Smooth muscle cell of bladder (primary cell): ENCODE measurements at places on chromosomes 2 and 18. TPM values are rescaled to one million over a fixed set of nuclear protein-coding genes. Genes with fewer than 3 reads are reported as not detected.

Gene KIF3C
- total RNA-seq = 6.0 and 7.0 TPM in 2 replicates

Gene ABCA12
- under 0.01 TPM in 2 replicates for total RNA-seq

Gene LIMS3
- total RNA-seq = 2.8 and 5.2 TPM in 2 replicates

Gene HRH4
- total RNA-seq = under 0.01 and 0.18 TPM in 2 replicates

Gene RAB27B
- 23.0 and 30.2 TPM in 2 replicates for total RNA-seq

Gene TMEM169
- total RNA-seq = 0.09 and 0.14 TPM in 2 replicates

Gene MTX2
- total RNA-seq = 18.5 and 24.2 TPM in 2 replicates

Gene RBM43
- total RNA-seq = 6.1 and 8.8 TPM in 2 replicates
